ENCODE measurements at places on chromosomes 3 and 15. TPM values are rescaled to one million over a fixed set of nuclear protein-coding genes. Genes with fewer than 3 reads are reported as not detected.
A peak's percentile ranks its signal among the peaks of the same experiment; 100 is the strongest.

DNA sequence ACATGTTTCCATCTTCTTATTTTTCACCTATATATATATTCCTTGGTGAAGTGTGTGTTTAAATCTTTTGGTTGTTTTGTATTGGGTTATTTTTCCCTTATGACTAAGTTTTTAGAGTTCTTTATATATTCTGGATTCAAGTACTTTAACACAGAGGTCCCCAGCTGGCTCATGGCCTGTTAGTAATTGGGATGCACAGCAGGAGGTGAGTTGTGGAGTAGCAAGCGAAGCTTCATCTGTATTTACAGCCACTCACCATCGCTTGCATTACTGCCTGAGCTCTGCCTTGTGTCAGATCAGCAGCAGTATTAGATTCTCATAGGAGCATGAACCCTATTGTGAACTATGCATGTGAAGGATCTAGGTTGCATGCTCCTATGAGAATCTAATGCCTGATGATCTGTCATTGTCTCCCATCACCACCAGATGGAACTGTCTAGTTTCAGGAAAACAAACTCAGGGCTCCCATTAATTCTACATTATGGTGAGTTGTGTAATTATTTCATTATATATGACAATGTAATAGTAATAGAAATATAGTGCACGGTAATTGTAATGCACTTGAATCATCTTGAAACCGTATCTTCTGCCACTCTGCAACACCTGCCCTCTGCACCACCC lies 151.6 kb downstream of the RSRC1 start:
- ATAC-seq, result no peak

DNA sequence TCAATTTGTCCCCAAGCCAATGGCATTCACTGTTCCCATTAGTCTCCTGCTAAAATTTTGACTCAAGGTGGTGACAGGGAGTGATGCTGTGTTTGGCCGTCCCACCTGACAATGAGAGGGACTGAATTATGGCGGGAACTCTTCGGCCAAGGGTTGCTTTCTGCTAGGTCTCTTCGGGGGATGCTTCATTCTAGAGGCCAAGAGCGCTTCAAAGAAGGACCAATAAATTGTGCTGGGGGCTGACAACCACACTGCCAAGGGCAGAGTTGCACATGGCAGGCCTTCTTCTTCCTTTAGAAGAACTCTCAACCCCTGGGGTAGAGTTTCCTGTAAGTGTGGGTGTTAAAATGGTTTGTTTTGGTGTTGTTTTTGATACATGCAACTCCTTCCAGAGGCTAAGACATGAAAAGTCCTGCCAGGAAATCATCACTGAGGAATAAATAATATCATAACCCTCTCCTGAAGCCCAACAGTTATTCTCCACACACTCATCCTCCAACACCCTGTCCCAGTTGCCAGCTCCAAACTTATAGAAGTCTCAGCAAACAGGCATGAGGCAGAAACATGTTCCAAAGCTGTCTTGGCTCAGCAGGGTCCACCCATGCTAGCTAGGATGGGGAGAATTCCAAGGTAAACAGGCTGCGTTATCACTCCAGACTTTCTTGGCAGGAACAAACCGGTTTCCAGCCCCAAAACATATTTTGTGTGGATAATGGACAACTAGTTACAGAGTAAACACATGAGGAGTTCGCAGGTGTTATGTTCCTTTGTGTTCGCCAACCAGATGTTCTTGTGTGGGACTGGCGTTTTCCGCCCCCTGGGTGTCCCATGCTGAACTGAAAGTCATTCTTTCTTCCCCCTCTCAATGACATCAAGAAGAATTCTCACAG lies 396.7 kb upstream of the RGMA start:
- ATAC-seq, result no peak

- ATAC-seq, result peak; percentile 95
Measured at GRCh38 chr3:42900226-42901072, 5.5 kb upstream of the ZNF662 start.

DNA sequence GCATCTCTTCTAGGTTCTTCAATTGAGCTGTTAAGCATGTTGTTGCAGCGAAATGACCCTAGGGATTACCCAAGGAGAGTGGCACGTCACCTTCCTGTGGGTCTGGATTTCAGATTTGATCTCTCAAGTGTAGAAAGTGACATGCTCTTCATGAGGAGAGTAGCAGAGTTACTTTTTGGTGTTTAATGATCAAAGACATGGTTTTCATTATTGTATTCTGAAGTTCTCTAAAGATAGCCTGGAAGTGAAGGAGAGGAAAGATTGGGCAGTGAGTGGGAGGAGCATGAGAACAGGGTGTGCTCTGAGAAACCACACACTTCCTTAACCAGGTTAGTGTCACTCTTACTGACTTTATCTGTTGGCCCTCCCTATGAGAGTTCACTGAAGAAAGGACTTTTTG lies 153.6 kb downstream of the AKAP13 start:
- ATAC-seq, result peak; percentile 63

GRCh38 chr15:84400017-84400740 lies 164.6 kb downstream of the GOLGA6L4 start:
- no peak for ATAC-seq

GRCh38 chr3:44396200-44397171 lies 57.9 kb downstream of the TCAIM start:
- ATAC-seq, result no peak

DNA sequence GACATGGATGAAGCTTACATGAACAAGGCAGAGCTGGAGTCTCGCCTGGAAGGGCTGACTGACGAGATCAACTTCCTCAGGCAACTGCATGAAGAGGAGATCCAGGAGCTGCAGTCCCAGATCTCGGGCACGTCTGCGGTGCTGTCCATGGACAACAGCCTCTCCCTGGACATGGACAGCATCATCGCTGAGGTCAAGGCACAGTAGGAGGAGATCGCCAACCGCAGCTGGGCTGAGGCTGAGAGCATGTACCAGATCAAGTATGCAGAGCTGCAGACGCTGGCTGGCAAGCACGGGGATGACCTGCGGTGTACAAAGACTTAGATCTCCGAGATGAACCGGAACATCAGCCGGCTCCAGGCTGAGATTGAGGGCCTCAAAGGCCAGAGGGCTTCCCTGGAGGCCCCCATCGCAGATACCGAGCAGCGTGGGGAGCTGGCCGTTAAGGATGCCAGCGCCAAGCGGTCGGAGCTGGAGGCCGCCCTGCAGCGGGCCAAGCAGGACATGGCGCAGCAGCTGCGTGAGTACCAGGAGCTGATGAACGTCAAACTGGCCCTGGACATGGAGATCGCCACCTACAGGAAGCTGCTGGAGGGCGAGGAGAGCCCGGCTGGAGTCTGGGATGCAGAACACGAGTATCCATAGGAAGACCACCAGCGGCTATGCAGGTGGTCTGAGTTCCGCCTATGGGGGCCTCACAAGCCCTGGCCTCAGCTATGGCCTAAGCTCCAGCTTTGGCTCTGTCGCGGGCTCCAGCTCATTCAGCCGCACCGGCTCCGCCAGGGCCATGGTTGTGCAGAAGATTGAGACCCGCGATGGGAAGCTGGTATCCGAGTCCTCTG lies 77.6 kb downstream of the CLDN11 start:
- no peak for ATAC-seq

GNL3 gene
- total RNA-seq, result 76.4 TPM

GCNT3 gene
- total RNA-seq, result 11.4 TPM

All from esophagus mucosa (tissue), 1 donor.